Dermis microvascular lymphatic vessel endothelial cell (primary cell): ENCODE measurements at places on chromosomes 1 and 21.

DNA sequence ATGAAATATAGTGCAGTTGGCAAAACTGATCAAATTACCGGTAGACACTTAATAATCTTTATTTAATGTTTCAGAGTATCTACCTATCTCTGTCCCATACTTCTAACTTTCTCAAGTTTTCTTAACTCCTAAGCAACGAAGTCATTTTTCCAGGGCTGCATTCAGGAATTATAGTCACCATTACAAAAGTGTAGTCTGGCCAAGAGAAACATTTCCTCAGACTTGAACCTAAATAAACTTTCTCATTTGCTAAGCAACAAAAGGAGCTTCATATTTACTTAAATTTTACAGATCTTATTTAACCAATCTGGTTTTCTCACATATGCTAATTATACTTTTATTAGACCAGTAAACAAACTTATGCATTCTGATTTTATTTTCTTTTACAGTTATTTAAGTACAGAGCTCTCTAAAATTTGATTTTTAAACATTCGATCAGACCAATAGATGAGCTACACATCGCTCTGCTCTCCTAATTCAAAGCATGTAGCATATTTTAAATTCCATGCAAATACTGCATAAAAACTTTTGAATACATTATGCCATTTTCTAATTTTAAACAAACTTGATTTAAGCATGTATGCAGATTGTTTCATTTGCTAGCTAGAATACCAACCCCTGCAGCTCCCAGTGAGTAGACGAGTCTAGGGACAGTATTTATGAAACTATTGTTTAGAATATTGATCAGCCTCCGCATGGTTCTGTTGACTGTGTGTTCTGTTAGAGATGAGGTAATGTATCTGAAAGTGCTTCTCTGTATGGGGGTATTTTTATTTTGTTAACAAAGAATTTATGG is 201.4 kb downstream of the CHRM3 start:
- DNase-seq: no peak

GRCh38 chr1:43774359-43774758 is 67.0 kb downstream of the ST3GAL3 start:
- DNase-seq: no peak

DNA sequence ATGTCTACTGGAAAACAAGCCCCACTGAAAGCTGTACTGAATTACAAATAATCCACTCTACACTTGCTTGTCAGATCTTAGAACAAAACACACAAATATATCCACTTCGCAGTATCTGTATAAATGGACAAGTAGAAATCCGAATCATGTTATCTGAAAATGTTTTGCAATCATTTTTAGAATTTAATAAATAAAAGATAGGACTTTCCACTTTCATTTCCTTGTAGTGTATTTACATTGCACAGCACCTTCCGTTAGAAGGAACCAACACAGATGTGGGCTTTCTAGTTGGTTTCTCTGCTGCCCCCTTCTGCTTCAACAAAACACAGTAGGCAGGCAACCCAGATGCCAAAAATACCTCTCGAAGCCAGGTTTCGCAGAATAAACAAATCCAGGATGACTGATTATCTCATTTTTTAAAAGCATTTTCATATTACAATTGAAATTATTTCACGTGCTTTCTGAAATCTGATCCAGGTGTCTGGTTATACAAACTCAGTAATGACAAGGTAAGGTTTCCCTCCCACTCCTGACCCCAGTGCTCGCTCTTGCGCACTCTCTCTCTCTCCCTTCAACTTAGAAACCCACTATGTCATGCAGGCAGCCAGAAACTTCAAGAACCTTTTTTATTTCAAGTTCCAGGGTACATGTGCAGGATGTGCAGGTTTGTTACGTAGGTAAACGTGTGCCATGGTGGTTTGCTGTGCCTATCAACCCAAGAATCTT is 389.9 kb downstream of the SMYD3 start:
- peak; percentile 67 for DNase-seq

GRCh38 chr1:15948091-15948591 is 27.8 kb downstream of the ZBTB17 start:
- no peak for DNase-seq

DNA sequence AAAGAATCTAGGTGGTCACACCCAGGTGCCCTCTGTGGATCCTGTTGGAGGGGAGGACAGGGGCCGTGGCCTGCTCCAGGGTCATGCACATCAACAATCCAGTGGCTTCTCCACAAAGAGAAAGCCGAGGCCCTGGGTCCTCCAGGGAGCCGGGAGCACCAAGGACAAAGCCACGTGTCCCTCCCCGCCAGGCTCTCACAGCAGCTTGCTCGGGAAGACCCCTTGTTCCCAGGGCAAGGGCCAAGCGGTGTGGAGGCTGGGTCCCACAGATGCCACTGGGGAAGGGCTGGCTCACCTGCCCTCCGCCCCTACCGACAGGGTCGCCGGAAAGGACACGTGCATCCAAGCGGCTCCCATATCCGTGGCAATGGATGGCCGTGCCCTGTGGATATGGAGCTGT is 192.9 kb upstream of the VAMP3 start:
- DNase-seq: no peak

DNA sequence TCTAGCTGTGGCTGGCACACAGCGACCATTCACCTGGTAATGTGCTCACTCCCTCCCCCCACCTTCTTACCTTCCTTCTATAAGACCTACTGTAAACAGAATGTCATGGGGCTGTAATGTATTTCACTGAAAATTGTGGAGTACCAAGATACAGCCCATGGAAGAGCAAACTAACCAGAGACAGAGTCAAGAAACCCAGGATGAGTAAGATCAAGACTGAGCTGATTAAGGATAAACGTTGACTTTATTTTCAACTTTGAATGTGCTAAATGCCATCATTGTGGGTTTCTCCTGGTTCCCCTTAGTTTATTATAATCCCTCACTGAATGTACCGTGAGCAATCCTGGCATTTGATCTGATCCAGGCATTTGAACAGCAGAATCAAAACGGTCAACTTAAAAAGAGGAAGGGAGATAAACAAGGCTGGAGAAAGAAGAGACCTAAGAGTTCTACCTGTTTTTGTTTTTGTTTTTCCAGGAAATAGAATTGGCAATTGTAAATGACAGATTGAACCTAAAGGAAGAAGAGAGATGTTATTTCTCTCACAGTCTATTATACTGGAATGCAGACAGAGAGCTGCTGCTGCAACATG is 16.1 kb upstream of the ATP1B1 start:
- DNase-seq: no peak

DNA sequence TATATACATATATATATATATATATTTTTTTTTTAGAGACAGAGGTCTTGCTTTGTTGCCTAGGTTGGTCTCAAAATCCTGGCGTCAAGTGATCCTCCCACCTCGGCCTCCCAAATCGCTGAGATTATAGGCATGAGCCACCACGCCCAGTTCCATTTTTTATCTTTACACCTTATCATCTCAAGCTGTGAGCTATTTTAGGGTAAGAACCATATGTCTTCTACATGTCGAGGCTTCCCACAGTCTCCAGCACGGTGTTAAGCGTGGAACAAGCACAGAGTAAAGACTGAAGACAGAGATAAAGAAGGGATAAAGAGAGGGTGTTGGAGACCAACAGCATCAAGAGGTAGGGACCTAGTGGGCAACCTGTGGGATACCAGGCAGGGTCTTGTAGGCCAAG is 14.2 kb downstream of the ARHGEF2 start:
- no peak for DNase-seq

DNA sequence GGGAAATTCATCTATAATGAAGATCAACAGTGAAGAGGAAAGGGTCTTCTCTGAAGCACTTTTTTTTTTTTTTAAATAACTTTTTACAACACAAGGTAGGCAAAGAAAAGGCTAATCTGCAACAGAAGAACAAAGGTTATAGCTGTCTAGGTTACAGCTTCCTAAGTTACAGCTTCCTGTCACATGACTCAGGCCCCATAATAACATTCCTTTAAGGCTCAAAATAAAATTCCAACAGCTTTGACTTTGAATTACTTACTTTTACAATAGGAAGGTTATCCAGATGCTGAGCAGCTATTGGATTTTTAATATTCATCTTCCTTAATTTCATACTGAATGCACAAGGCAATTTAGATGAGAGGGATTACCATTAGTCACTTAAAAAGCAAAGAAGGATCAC is 40.4 kb upstream of the TMEM61 start:
- DNase-seq: no peak

DNA sequence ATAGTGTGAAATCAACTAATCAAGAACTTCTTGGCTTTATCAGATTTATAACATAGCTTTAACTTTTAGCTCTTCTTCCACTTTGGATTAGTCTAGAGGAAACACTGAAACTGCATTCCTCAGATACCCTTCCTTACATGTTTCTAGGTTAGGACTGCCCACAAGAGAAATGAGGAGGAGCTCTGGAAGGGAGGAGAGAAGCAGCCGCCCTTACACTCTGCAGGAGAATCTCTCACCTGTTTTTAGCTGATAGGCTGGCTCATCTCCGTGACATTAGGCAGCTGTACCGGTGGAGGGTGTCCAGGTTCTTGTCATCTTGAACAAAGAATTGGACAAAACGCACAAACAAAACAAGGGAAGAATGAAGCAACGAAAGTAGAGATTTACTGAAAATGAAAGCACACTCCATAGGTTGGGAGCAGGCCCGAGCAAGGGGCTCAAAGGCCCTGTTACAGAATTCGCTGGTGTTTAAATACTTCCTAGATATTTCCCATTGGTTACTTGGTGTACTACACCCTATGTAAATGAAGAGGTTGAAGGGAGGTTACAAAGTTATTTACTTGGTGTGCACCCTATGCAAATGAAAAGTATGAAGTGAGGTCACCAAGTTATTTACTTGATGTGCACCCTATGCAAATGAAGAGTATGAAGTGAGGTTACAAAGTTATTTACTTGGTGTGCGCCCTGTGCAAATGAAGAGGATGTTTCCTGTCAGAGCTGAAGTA is 524.9 kb upstream of the CHRM3 start:
- no peak for DNase-seq

DNA sequence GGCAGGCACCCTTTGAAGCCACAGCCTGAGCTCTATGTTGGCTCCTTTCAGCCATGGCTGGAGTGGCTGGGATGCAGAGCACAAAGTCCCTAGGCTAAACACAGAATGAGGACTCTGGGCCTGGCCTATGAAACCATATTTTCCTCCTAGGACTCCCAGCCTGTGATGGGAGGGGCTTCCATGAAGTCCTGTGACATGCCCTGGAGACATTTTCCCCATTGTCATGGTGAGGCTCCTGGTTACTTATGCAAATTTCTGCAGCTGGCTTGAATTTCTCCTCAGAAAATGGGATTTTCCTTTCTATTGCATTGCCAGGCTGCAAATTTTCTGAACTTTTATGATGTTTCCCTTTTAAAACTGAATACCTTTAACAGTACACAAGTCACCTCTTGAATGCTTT is 61.3 kb downstream of the VCAM1 start:
- DNase-seq: no peak

- no peak for DNase-seq
Measured at GRCh38 chr1:182430263-182431068, 19.5 kb upstream of the RGSL1 start.

- no peak for DNase-seq
Measured at GRCh38 chr1:204096931-204097330, 24.0 kb downstream of the SOX13 start.

GRCh38 chr21:34783815-34784214 is 115.0 kb downstream of the CLIC6 start:
- no peak for DNase-seq

- no peak for DNase-seq
Measured at GRCh38 chr1:183910845-183911244, 105.9 kb downstream of the RGL1 start.

- DNase-seq: no peak
Measured at GRCh38 chr1:18726368-18726767, 95.7 kb downstream of the PAX7 start.

- peak; percentile 27 for DNase-seq
Measured at GRCh38 chr1:25204797-25205480, 27.4 kb downstream of the SYF2 start.

DNA sequence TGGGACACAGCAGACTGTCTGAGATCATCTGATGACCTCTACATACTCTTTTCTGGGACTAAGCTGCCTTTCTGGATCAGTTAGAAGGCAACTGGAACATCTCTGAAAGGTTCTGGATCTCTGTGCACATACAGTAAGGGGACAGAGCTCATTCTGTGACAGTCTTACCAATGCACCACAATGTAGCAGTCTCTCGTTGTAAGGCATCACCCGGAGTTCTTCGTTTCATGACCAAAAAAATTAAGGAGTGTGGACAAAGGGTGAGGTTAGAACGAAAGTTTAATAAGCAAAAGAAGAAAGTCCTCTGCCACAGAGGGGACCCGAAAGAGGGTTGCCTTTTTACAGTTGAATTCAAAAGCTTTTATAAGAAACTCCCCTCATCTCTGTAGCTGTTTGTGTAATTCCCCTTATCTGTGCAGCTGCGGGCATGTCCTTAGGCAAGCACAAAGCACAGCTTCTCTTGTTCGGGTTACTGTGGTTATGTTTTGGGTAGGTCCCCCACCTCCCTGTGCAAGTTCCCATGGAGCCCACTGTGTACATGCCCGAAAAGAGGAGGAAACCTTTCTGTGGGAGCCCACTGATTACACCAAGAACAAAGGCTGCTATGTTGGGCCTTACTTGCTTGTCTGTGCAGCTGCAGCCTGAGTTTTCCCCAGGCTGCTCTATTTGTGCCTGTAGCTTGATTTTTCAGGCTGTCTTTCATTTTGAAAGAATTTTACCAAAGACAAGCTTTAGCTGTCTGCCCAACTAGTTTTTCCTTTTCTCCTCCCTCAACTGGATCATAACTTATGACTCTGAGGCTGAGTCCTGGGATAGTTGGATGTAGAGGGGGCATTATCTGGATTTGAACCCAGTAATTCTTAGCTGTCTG is 53.1 kb upstream of the CACNA1E start:
- no peak for DNase-seq

- no peak for DNase-seq
Measured at GRCh38 chr21:40531431-40532110, 315.4 kb downstream of the DSCAM start.

DNA sequence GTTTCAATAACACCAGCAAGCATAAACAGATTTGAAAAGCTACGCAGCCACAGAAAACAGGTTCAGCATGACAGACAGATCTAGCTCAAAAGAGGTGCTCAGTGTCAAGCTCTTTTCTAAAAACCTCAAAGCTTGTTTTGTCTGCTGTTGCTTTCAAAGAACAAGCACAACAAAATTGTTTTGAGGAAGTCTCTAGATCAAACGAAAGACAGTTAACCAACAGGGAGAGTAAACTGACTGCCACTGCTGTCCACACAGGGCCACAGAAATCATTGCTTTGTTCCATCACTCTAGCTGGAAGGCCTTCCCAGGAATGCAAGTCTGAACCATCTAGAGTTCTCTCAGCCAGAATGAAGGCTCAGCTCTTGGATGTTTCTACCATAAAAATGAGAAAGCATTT is 12.8 kb downstream of the APP start:
- no peak for DNase-seq

DNA sequence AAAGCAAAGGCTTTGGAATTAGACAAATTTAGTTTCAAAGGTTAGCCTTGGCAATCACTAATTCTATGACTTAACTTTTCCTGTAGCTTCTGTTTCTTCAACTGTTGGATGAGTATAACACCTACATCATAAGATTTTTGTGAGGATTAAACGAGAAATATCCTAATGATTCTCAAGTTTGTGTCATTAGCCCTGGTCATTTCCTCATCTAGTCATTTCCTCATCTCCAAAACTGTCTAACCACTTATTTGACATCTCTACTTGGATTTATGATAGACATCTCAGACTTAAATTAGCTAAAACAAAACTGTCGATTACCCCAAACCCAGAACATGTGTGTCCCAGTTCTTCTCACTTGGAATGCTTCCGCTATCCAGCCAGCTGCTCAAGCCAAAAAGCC is 80.2 kb upstream of the CHODL start:
- DNase-seq: no peak
